Stomach (tissue), 19 donors: ENCODE measurements at places on chromosomes 3 and 15. TPM values are rescaled to one million over a fixed set of nuclear protein-coding genes. Genes with fewer than 3 reads are reported as not detected.

LDHAL6B gene
- not detected for total RNA-seq

THSD4 gene
- total RNA-seq = 18.0 TPM

FANCD2OS gene
- total RNA-seq = not detected

CD86 gene
- total RNA-seq = not detected

EFCC1 gene
- total RNA-seq = 1.0 TPM

DLEC1 gene
- total RNA-seq = not detected

IL17RC gene
- 111 TPM for total RNA-seq

DNA sequence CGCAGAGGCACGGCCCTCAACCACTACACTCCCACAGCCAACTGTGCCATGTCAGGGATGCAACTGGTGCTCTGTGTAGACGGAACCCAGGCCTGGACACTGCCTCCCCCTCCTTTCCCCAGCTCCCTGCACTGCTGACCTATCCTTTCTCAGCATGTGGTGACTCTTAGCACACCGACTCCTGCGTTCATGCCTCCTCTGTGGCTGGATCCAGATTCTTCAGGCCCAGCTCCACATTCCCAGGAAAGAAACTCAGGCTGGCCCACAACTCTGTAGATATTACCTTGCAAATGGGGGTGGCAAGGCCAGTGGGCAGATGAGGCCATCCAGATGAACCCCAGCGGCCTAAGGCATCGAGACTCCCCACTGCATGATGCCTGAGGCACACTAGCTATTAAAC, 272.7 kb downstream of the OCA2 start:
- no peak overlapping the region for H3K4me3 ChIP-seq
- no peaks in the 10 kb centered on the region for H3K27me3 ChIP-seq
- H3K4me1 ChIP-seq = no peaks in the 10 kb centered on the region

- H3K36me3 ChIP-seq = no peaks in the 10 kb centered on the region
- H3K27me3 ChIP-seq = no peaks in the 10 kb centered on the region
- no peak overlapping the region for H3K4me3 ChIP-seq
These were observed 269.0 kb downstream of the NSUN3 start for GRCh38 chr3:94331831-94332230.

DNA sequence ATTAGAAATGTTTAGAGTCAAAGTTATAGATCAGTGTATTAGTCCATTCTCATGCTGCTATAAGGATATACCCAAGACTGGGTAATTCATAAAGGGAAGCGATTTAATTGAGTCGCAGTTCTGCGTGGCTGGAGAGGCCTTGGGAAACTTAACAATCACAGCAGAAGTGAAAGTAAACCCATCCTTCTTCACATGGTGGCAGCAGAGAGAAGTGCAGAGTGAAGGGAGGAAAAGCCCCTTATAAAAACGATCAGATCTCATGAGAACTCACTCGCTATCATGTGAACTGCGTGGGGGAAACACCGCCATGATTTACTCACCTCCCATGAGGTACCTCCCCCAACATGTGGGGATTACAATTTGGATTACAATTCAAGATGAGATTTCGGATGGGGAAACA, 871.5 kb downstream of the DIPK2A start:
- no peaks in the 10 kb centered on the region for H3K4me1 ChIP-seq
- no peak overlapping the region for H3K4me3 ChIP-seq
- no peaks in the 10 kb centered on the region for H3K36me3 ChIP-seq
- H3K27me3 ChIP-seq = no peaks in the 10 kb centered on the region
- no peak overlapping the region for H3K27ac ChIP-seq

DNA sequence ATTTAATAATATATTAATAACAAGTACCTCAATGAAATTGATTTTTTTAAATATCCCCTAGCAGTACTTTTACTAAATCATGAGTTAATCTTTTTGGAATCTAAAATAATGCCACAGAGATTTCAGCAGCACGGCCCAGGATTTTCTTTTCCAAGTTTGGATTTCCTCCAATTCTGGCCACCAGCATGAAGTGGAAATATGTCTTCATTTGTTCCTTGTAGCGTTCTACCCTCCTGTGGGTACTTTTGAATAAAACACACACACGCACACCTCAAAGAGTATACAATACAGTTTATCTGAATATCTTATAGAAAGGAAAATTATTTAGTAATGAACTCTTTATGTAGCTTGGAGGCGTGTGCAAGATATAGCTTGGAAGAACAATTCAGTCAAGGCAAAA, 125.1 kb upstream of the STT3B start:
- no peaks in the 10 kb centered on the region for H3K4me1 ChIP-seq
- H3K27me3 ChIP-seq = no peaks in the 10 kb centered on the region
- DNase-seq = no peak

DNA sequence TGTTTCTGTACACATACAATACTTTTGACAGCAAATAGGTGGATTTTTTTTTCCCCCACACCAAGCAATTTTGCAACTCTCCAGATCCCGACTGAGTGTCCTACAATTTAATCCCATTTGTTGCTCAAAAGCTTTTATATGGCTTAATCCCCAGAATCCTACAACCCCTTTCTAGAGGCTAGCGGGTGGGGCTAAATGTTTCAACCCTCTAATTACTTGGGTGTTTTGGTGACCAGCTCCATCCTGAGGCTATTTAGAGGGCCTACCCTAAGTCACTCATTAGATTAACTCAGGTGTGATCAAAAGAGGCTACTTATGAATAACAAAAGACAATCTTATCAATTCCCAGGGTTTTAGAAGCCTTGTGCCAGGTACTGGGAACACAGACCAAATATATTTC, 21.0 kb upstream of the FBXL2 start:
- no peak for DNase-seq
- no peaks in the 10 kb centered on the region for H3K36me3 ChIP-seq
- H3K4me1 ChIP-seq = no peaks in the 10 kb centered on the region
- no peak overlapping the region for H3K4me3 ChIP-seq
- H3K27me3 ChIP-seq = no peaks in the 10 kb centered on the region

- no peaks in the 10 kb centered on the region for H3K36me3 ChIP-seq
- H3K4me3 ChIP-seq = no peak overlapping the region
- H3K4me1 ChIP-seq = no peaks in the 10 kb centered on the region
- no peaks in the 10 kb centered on the region for H3K27me3 ChIP-seq
- H3K27ac ChIP-seq = no peak overlapping the region
These were observed 57.8 kb upstream of the NMD3 start for GRCh38 chr3:161163297-161163696.

DNA sequence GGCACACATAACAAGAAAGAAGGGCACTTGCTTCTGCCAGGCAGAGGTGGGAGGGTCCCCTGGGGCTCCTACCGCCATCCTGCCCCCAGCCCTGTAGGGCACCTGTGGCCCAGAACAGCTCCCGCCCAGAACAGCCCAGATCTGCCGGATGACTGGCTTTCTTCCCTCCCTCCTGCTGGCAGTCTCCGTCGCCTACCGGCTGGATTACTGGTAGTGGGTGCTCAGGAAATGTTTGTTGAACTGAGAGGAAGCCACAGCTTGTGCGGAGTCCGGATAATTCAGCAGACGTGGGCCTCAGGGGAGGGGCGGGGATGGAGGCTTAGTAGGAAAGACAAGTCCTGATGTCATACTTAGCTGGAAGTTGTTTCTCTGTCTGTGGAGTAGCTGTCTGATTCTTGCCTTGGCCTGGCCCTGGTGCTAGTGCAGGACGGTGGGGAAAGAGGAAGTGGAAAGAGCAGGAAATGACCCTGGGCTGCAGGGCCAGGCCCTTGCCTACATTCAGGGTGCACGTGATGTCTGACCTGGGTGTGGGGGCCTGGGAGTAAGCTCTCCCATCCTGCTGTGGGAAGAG, 6.7 kb downstream of the CCDC9B start:
- no peaks in the 10 kb centered on the region for H3K27me3 ChIP-seq
- peaks cover 4% of the 10 kb centered on the region for H3K36me3 ChIP-seq
- peak overlapping the region; percentile 9 for H3K4me3 ChIP-seq

DNA sequence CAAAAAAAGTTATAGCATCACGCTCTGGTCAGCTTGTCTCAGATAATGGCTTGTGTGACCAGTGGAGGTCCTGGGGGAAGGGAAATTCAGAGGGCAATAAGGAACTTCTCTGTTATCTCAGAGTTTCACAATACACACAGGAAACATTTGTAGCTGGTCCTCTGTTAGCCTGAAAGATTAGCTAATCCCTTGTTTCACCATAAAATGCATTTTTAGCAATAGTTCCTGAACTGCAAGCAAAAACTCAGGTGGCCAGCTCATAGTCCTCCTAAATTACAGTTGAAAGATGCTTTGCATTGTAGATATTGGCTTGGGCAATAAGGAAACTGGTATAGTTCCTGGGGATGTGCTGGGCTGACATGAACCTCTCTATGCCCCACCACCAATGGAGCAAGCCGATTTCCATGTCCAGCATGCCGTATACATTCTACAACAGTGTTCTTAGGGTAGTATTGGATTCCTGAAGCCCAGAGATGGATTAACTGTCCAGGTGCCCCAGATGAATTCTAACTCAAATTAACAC, 141.5 kb upstream of the TBL1XR1 start:
- DNase-seq = peak; percentile 56
- H3K27ac ChIP-seq = no peak overlapping the region
- H3K4me1 ChIP-seq = peaks cover 25% of the 10 kb centered on the region
- no peak overlapping the region for H3K4me3 ChIP-seq
- H3K36me3 ChIP-seq = no peaks in the 10 kb centered on the region

GRCh38 chr3:46868287-46868686, 5.0 kb upstream of the MYL3 start:
- DNase-seq = no peak
- no peaks in the 10 kb centered on the region for H3K36me3 ChIP-seq
- H3K27me3 ChIP-seq = no peaks in the 10 kb centered on the region
- no peak overlapping the region for H3K27ac ChIP-seq
- peaks cover 21% of the 10 kb centered on the region for H3K4me1 ChIP-seq

- DNase-seq = no peak
- H3K27me3 ChIP-seq = no peaks in the 10 kb centered on the region
- no peak overlapping the region for H3K4me3 ChIP-seq
- no peak overlapping the region for H3K27ac ChIP-seq
- no peaks in the 10 kb centered on the region for H3K36me3 ChIP-seq
These were observed 69.7 kb upstream of the UBE3A start for GRCh38 chr15:25508369-25509002.

DNA sequence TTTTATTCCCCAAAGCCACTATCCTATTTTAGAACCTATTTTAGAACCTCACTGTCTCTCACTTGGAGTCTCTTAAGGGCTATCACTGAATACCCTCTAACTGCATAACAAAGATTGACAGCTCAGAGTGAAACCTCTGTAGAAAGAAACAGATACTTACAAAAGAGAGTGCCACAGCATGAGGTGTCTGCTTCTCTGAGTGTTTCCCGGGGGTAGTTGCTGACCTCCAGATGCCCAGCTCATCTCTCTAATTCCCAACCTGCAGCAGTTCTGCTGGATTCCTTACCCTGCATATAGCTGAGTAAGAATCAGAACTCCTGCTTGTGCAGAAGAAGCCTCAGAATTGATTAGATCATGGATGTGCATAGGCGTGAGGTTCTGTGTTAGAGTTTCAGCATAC, 34.5 kb downstream of the P3H2 start:
- H3K4me1 ChIP-seq = no peaks in the 10 kb centered on the region
- DNase-seq = no peak
- no peaks in the 10 kb centered on the region for H3K27me3 ChIP-seq
- no peak overlapping the region for H3K4me3 ChIP-seq

- H3K27me3 ChIP-seq = no peaks in the 10 kb centered on the region
- no peak overlapping the region for H3K27ac ChIP-seq
- no peak for DNase-seq
- no peak overlapping the region for H3K4me3 ChIP-seq
These were observed 12.1 kb upstream of the TEX9 start for GRCh38 chr15:56353119-56353518.

- no peak overlapping the region for H3K4me3 ChIP-seq
- no peaks in the 10 kb centered on the region for H3K36me3 ChIP-seq
- H3K4me1 ChIP-seq = no peaks in the 10 kb centered on the region
- no peak overlapping the region for H3K27ac ChIP-seq
- no peaks in the 10 kb centered on the region for H3K27me3 ChIP-seq
- no peak for DNase-seq
These were observed 15.3 kb downstream of the OR4F15 start for GRCh38 chr15:101827257-101827656.

- no peak for DNase-seq
These were observed 51.5 kb upstream of the AGTR1 start for GRCh38 chr3:148646126-148646665.
